ENCODE measurements at places on chromosomes 11 and 22. TPM values are rescaled to one million over a fixed set of nuclear protein-coding genes. Genes with fewer than 3 reads are reported as not detected.

DNA sequence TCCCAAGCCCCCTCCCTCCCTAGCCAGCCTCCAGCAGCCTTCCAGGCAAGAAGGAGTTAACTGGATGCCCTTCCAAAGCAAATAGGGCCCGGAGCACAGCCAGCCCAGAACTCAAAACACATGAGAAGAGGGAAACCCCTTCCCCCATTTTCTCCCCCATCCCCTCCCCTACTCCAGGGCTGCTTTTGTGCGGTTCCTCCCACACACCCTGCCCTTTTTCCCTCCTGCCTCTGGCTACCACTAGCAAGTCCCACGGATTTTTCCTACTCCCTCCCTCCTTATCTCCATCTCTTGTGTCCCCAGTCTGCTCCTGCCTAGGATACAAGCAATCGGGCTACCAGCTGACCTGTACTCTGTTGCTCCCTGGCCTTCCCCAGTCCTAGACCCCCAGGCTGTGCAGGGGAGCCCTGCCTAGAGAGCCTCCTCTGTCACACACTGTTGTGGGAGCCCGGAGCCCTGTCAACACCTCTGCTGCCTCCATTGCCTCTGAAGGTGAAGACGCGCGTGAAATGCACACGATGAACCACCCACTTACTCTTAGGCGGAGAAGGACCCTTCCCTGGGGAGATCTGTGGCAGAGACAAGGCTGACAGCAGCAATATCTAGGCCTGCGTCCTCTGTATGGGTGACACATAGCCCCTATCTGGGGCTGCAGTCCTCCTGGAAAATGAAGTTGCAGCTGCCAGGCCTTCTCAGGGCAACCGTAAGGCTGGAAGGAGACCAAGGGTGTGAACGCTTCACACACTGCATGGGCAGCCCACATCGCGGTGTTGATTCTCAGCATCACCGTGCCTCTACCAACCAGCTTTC, 282.8 kb downstream of the MN1 start:
- DNase-seq: no peak

- DNase-seq: no peak
Measured at GRCh38 chr11:74612877-74613276, 20.5 kb downstream of the POLD3 start.

DNA sequence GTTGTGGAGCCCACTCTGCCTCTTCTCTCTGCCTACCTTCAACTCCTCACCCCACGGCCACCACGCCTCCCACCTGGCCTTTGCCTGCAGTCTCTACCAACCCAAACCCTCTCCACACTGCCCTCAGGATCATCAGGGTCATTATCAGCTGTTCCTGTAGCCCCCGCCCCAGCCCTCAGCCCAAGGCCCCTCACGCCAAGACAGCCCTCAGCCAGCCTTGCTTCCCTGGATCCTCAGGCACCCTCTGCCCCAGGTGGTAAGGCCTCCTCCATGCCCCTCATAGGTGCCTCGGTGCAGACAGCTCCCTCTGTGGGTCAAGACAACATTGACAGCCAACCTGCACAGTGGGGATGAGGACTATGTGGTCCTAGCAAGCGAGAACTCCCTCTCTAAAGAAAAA, 1.7 kb downstream of the SBF1 start:
- DNase-seq: peak; percentile 80

Gene RIMBP3C
- 0.47 TPM for total RNA-seq

Gene NLRP14
- total RNA-seq: 0.18 TPM

GRCh38 chr11:69171476-69172240, 15.9 kb downstream of the SMIM38 start:
- DNase-seq: no peak

Gene CYP2D6
- total RNA-seq: 3.2 TPM

Gene ANO3
- not detected for total RNA-seq
